Immature natural killer cell (primary cell): ENCODE measurements at places on chromosomes 11 and 22. TPM values are rescaled to one million over a fixed set of nuclear protein-coding genes. Genes with fewer than 3 reads are reported as not detected.

Gene SHANK3
- not detected for polyA plus RNA-seq

DNA sequence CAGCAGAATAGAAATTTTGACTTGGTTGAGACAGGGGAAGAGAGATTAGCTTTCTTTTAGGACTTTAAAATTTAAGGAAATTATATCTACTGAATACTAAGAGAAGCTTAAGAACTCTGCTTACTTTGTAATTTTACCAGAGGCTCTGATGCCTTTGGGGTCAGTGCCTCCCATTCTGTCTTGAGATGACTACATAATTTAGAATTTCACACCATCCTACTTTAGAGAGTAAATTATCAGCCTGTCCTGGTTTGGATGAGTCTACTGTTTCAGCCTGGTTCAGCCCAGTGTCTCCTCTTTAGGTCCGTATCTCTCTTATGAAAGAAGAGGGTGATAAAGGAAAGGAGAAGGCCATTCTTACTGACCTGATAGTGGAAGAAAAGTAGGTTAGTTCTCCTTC, 9.8 kb downstream of the NUCB2 start:
- H3K36me3 ChIP-seq, result peaks cover 10% of the 10 kb centered on the region
- peak overlapping the region; percentile 30 for H3K4me3 ChIP-seq
- no peak for DNase-seq
- H3K4me1 ChIP-seq, result peaks cover 39% of the 10 kb centered on the region
- peak overlapping the region; percentile 77 for H3K27ac ChIP-seq
- H3K27me3 ChIP-seq, result peaks cover 5% of the 10 kb centered on the region

Gene OTOG
- polyA plus RNA-seq, result not detected

DNA sequence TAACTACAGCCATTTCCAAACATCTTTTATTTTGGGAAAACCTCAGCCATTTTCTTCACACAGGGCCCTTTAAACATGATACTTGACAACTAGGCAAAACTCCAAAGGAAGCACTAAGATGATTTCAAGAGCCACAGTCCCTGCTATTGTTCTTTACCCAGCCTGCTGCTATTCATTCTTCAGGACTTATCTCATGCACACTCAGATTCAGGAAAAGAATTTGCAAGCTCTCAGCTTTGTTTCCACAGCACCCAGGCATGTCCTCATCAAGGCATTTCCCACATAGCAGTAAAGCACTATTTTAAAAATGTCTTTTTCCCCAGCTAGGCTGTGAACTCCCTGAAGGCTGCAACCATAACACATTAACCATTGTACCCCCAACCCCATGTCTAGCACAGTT, 609.3 kb upstream of the CCDC90B start:
- no peak overlapping the region for H3K27ac ChIP-seq
- H3K4me1 ChIP-seq, result no peaks in the 10 kb centered on the region
- no peak overlapping the region for H3K4me3 ChIP-seq
- peaks cover 3% of the 10 kb centered on the region for H3K36me3 ChIP-seq
- no peak for DNase-seq

GRCh38 chr11:6413791-6414201, 5.1 kb downstream of the APBB1 start:
- no peak overlapping the region for H3K27ac ChIP-seq
- DNase-seq, result no peak
- no peak overlapping the region for H3K4me3 ChIP-seq

- H3K27me3 ChIP-seq, result peaks cover 3% of the 10 kb centered on the region
- H3K4me1 ChIP-seq, result no peaks in the 10 kb centered on the region
- no peak for DNase-seq
These were observed 62.0 kb downstream of the FDX1 start for GRCh38 chr11:110491577-110492320.

- peaks cover 7% of the 10 kb centered on the region for H3K4me1 ChIP-seq
- H3K27ac ChIP-seq, result no peak overlapping the region
- DNase-seq, result no peak
- H3K27me3 ChIP-seq, result no peaks in the 10 kb centered on the region
These were observed 180.2 kb downstream of the PGR start for GRCh38 chr11:100949443-100949842.

Gene SCGB1D4
- not detected for polyA plus RNA-seq

GRCh38 chr11:133386852-133387251, 145.4 kb downstream of the OPCML start:
- H3K36me3 ChIP-seq, result no peaks in the 10 kb centered on the region
- H3K4me1 ChIP-seq, result no peaks in the 10 kb centered on the region
- H3K4me3 ChIP-seq, result no peak overlapping the region
- H3K27ac ChIP-seq, result no peak overlapping the region
- DNase-seq, result no peak
- H3K27me3 ChIP-seq, result no peaks in the 10 kb centered on the region

GRCh38 chr11:66684635-66685034, 6.9 kb upstream of the RBM4B start:
- H3K4me3 ChIP-seq, result no peak overlapping the region
- no peak overlapping the region for H3K27ac ChIP-seq
- H3K36me3 ChIP-seq, result no peaks in the 10 kb centered on the region
- H3K27me3 ChIP-seq, result peaks cover 3% of the 10 kb centered on the region

- no peaks in the 10 kb centered on the region for H3K27me3 ChIP-seq
- no peaks in the 10 kb centered on the region for H3K36me3 ChIP-seq
- H3K4me1 ChIP-seq, result peaks cover 15% of the 10 kb centered on the region
- no peak overlapping the region for H3K4me3 ChIP-seq
These were observed 38.9 kb downstream of the LIMK2 start for GRCh38 chr22:31250740-31251600.

- DNase-seq, result no peak
- H3K27me3 ChIP-seq, result peaks cover 2% of the 10 kb centered on the region
- H3K27ac ChIP-seq, result no peak overlapping the region
- H3K4me1 ChIP-seq, result no peaks in the 10 kb centered on the region
These were observed 258.0 kb downstream of the FAT3 start for GRCh38 chr11:92482492-92483060.

Gene TOM1
- polyA plus RNA-seq, result 24.5 TPM

DNA sequence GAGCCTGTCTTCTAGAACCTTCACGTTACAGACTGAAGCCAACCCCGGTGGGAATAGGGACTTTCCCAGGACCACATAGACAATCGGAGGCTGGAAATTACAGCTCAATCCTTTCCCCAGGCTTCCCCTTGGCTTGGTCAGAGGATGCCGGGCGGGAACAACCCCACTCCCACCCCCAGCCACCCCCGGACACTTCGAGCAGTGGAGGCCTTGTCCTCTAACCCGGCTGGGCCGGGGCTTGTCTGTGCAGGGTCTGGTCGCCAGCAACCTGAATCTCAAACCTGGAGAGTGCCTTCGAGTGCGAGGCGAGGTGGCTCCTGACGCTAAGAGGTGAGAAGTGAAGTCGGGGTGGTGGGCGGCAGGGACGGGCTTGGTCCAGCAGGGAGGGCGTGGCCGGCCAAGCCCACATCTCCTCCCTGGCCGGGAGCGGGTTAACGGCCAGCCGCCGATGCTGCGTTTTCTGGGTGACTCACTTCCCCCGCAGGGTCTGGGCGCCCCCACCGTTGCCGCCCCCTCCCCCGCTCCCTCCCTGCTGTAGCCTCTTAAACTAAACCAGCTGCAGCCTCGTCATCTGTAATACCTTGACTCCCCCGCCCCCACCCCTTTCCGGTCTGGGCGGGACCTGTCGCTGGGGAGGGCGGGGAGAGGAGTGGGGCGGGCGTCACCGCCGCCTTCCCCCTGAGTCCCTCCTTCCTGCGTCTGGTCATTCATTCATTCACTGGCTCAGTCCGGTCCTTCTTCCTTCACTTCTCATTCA, 1.5 kb downstream of the LGALS1 start:
- peak; percentile 92 for DNase-seq
- H3K4me3 ChIP-seq, result peak overlapping the region; percentile 96

Gene NCR3LG1
- 0.24 TPM for polyA plus RNA-seq

Gene RDX
- polyA plus RNA-seq, result 13.0 TPM

DNA sequence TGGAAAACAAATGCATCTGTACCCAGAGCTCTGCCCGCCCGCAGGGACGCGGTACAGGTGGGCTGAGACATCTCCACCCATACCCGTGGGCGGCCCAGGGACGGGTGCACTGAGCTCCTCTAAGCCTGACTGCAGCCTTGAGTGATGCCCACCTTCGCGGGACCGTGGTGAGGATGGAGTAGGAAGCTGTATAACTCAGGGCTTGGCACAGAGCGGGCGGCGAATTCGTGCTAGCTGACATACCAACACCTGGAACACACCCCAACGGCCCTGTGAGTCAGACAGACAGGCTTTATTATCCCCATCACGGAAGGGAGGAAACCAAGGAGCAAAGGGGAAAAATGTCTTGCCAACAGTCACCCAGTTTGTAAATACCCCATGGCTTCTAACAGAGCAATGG, 61.9 kb downstream of the SMCO4 start:
- H3K27me3 ChIP-seq, result no peaks in the 10 kb centered on the region
- no peaks in the 10 kb centered on the region for H3K4me1 ChIP-seq
- no peak for DNase-seq
- no peaks in the 10 kb centered on the region for H3K36me3 ChIP-seq
- H3K27ac ChIP-seq, result no peak overlapping the region
- no peak overlapping the region for H3K4me3 ChIP-seq

Gene UBASH3B
- polyA plus RNA-seq, result 9.6 TPM

DNA sequence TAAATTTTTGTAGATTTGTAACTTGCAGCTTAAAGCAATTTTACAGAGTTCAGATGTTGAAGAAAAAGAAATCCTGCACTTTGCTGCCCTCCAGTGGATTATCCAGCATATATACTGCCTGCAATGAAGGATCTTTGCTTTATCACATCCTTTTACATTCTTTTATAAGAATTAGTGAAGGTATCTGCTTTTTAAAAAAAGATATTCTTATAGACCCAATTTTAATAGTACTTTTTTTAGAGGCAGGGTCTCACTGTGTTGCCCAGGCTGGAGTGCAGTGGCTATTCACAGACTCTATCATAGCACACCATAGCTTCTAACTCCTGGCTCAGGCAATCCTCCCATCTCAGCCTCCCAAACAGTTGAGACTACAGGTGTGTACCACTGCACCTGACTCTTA, 60.7 kb downstream of the TTC17 start:
- no peaks in the 10 kb centered on the region for H3K36me3 ChIP-seq
- H3K27me3 ChIP-seq, result no peaks in the 10 kb centered on the region
- peak; percentile 12 for DNase-seq
- no peak overlapping the region for H3K4me3 ChIP-seq
- H3K4me1 ChIP-seq, result no peaks in the 10 kb centered on the region
